CD4-positive, alpha-beta T cell (primary cell): ENCODE measurements at places on chromosomes 6 and 20. TPM values are rescaled to one million over a fixed set of nuclear protein-coding genes. Genes with fewer than 3 reads are reported as not detected.

GRCh38 chr6:95357380-95358020 lies 219.8 kb upstream of the MANEA start:
- H3K4me3 ChIP-seq, result no peak overlapping the region
- H3K27ac ChIP-seq, result no peak overlapping the region
- no peaks in the 10 kb centered on the region for H3K4me1 ChIP-seq
- no peaks in the 10 kb centered on the region for H3K27me3 ChIP-seq
- DNase-seq, result no peak

The TUBB2B gene
- not detected for total RNA-seq

- no peaks in the 10 kb centered on the region for H3K27me3 ChIP-seq
- DNase-seq, result peak; percentile 25
- peak overlapping the region; percentile 78 for H3K4me3 ChIP-seq
Measured at GRCh38 chr6:2765896-2766766, 938 bp downstream of the WRNIP1 start.

- peaks cover 8% of the 10 kb centered on the region for H3K4me1 ChIP-seq
- H3K27ac ChIP-seq, result no peak overlapping the region
- no peak for DNase-seq
- H3K27me3 ChIP-seq, result no peaks in the 10 kb centered on the region
- H3K4me3 ChIP-seq, result no peak overlapping the region
Measured at GRCh38 chr6:143135325-143135724, 74.6 kb downstream of the AIG1 start.

The CARMIL1 gene
- 4.7 TPM for total RNA-seq

DNA sequence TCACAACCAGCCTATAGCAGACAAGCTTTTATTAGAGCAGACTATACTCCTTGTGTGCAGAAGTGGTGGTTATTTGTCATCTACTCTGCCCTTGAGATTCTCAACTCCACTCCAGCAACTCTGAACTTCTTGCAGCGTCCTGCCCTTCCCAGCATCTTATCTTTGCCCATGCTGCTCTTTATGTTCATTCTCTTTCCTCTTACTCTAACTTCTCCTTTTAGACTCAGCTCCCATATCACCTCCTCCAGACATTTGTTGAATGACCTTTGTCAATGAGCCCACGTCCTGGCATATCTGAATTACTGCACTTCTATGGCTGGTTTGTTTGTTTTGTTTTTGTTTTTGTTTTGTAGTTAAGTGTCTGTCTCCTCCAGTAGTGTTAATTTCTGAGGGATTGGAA lies 81.2 kb downstream of the KCNQ5 start:
- H3K4me1 ChIP-seq, result no peaks in the 10 kb centered on the region
- H3K36me3 ChIP-seq, result no peaks in the 10 kb centered on the region
- no peak overlapping the region for H3K4me3 ChIP-seq
- no peak for DNase-seq
- H3K27ac ChIP-seq, result no peak overlapping the region

- no peaks in the 10 kb centered on the region for H3K27me3 ChIP-seq
- DNase-seq, result no peak
- H3K4me3 ChIP-seq, result no peak overlapping the region
- no peaks in the 10 kb centered on the region for H3K4me1 ChIP-seq
Measured at GRCh38 chr6:68876792-68877493, 241.9 kb downstream of the ADGRB3 start.

The MYCT1 gene
- total RNA-seq, result not detected

DNA sequence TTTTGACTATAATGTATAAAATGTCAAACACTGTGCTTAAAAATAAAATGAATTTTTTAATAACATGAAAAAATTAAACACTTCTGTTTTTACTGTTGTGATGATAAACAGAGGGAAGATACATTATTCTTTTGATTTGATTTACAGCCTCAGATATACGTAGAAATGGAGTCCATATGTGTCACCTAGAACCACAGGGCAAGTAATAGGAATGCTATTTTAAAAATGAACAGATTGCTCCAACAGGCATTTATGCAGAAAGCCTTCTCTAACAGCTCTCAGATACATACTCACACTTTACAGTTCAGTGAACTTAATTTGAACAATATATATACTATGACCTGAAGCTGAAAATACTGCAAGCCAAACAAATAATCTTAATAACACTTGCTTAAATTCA lies 1551.0 kb downstream of the GRIK2 start:
- no peaks in the 10 kb centered on the region for H3K36me3 ChIP-seq
- H3K27me3 ChIP-seq, result no peaks in the 10 kb centered on the region
- H3K27ac ChIP-seq, result no peak overlapping the region
- no peaks in the 10 kb centered on the region for H3K4me1 ChIP-seq
- no peak for DNase-seq

DNA sequence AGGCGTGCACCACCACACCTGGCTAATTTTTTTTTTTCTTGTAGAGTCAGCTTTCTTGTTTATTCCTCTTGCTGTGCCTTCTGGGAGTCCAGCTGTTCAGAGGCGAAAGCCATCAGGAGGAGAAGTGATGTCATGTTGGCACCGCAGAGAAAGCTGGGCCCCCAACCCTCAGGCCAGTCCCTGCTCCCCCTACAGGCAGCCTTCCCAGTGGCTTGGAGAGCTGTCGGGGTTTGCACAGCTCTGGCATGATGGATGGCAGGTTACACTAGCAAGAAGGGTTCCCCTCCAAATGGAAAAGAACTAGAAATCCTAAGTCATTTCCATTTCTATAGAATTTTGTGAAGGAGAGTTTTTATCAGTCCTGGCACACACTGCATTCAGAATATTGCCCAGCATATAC lies 72.6 kb downstream of the C6orf52 start:
- no peak overlapping the region for H3K27ac ChIP-seq
- no peaks in the 10 kb centered on the region for H3K27me3 ChIP-seq
- no peak overlapping the region for H3K4me3 ChIP-seq
- no peaks in the 10 kb centered on the region for H3K4me1 ChIP-seq
- H3K36me3 ChIP-seq, result no peaks in the 10 kb centered on the region

The GPLD1 gene
- total RNA-seq, result 0.59 TPM

- H3K27ac ChIP-seq, result no peak overlapping the region
- no peak overlapping the region for H3K4me3 ChIP-seq
- no peak for DNase-seq
- H3K27me3 ChIP-seq, result peaks cover 15% of the 10 kb centered on the region
- no peaks in the 10 kb centered on the region for H3K36me3 ChIP-seq
Measured at GRCh38 chr6:35808688-35809087, 3.5 kb downstream of the LHFPL5 start.

The RPS6KA2 gene
- total RNA-seq, result 5.6 TPM
